ENCODE measurements at places on chromosomes 11 and 22.

DNA sequence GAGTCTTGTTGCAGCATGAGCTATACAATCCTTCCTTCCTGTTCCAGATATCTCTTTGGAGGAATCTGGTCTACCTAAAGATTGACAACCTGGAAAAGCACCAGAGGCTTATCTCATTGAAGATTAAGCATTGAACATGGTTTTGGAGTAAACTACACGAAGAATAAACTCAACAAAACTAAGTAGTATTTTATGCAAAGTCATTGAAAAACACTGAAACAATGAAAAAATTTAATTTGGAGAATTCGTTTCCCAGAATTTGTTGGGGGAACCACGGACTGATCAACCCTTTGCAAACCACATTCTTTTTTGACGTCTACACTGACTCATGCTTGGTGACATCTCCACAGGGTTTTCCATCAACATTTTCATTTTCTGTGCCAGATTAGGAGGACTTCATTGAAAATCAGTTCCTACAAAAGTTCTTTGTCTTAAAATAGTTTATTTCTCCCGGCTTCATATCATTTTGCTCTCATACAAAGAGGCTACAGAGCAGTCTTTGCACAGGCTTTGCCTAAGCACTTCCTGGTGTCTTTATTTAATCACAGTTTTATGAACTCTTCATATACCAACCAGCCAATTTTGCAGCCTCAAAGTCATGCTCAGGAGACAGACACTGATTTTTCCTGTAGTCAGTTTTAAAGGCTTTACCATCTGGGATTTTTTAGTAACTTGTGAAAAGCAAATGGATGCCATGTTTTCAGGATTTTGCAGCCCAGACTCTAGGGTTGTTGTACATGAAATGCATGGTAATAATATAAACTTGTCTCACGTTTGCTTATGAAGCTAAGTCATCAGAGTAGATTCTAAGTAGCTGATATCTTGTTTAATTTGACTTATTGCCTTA lies 186.3 kb downstream of the C11orf91 start:
- no peak for DNase-seq

GRCh38 chr11:368414-369335 lies 624 bp upstream of the B4GALNT4 start:
- no peak for DNase-seq

- no peak for DNase-seq
These were observed 142.9 kb downstream of the NCAM1 start for GRCh38 chr11:113103932-113104690.

DNA sequence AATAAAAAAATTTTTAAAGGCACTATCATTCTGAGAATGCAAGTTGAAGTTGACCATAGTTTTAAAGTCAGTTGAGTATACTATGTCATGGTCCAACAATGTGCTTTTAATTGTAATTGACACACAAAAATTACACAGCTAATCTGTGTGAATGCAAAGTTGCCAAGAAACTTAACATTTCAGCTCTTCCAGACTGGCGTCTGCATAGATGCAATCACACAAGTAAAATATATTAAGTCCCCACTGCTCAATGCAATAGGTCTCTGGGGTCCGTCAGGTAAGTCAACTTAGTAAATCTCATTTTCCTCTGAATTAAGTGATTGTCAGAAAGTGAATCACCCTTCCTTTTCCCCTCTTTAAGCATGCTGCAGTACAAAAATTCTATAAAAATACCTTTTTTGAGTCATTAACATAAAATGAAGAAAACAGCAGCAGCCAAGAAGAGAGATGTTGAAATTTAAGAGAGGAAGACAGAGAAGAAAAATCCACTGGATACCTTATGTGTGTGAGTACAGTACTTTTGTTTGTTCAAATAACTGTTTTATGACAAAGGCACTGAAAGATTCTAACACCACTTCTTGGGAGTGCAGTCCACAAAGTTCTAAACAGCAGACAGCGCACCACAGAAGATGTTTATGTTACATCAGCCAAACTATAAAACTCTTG lies 5.1 kb downstream of the FZD4 start:
- DNase-seq: no peak

- no peak for DNase-seq
These were observed 87.0 kb upstream of the CLNS1A start for GRCh38 chr11:77724636-77725035.

DNA sequence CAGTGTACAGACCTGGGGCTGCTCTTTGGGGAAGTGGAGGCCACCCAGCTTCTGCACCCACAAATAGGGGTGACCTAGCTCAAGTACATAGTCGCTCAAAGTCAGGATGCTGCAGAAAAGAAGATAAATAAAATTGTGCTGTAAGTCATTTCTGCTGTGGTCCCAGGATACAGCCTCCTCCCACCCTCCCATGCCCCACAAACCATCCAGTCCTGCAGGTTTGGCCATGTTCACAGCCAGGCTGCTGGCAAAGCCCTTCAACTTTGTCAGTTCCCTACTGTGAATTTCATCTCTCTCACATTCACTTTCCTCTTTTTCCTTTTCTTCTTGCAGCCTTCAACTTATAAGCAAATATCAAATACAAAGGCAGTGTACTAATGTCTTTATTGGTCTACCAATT lies 33.6 kb downstream of the THOC5 start:
- no peak for DNase-seq

DNA sequence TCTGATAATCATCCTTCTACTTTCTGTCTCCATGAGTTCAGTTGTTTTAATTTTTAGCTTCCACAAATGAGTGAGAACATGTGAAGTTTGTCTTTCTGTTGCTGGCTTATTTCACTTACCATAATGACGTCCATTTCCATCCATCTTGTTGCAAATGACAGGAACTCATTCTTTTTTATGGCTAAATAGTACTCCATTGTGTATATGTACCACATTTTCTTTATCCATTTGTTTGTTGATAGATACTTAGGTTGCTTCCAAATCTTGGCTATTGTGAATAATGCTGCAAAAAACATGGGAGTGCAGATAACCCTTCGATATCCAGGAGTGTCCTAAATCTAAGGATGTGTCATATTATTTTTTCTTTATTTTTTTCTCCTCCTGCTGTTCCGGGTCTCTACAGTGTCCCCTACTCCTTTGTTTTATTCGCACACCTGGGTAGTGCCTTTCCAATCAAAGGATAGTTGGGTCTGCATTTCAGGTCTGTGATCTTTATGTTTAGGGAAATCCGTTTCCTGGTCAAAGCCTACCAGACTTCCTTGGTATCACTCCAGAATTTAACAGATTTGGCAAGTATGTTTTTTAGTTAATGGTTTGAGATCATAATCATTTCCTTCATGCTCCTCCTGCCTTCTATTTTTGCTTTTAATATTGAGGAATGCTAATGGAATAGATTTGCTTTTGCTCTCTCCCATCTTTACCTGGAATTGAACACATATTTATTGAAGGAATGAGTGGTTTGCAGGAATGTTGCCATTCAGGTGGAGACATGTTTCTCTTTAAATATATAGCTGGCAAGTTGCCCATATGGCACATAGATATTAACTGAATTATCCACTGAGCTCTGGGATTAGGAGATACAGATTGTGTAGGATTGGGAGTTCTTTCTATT lies 53.7 kb downstream of the ARHGEF12 start:
- DNase-seq: no peak

- DNase-seq: no peak
These were observed 27.4 kb downstream of the FAT3 start for GRCh38 chr11:92251980-92252379.

- no peak for DNase-seq
These were observed 2089.0 kb upstream of the RAG2 start for GRCh38 chr11:38687008-38687407.

- DNase-seq: no peak
These were observed 292.8 kb downstream of the NXPE2 start for GRCh38 chr11:114970927-114971645.

DNA sequence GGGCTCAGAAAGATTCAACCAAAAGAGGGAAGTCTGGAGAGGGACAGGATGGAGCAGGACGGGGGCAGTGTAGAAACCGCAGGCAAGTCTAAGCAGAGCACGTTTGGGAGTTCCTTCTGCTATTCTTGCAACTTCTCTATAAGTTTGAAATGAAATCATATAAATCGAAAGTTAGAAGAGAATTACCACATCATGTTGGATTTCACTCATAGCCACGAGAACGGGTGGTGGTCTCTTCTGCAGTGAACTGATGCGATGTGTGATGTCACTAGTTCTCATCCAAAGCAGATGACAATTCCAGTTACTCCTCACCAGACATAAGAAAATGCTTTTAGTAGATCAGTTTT lies 36.0 kb downstream of the KCNQ1 start:
- no peak for DNase-seq

GRCh38 chr11:116598036-116598435 lies 174.8 kb downstream of the BUD13 start:
- DNase-seq: no peak

- no peak for DNase-seq
These were observed 757 bp downstream of the SPI1 start for GRCh38 chr11:47377571-47378009.

DNA sequence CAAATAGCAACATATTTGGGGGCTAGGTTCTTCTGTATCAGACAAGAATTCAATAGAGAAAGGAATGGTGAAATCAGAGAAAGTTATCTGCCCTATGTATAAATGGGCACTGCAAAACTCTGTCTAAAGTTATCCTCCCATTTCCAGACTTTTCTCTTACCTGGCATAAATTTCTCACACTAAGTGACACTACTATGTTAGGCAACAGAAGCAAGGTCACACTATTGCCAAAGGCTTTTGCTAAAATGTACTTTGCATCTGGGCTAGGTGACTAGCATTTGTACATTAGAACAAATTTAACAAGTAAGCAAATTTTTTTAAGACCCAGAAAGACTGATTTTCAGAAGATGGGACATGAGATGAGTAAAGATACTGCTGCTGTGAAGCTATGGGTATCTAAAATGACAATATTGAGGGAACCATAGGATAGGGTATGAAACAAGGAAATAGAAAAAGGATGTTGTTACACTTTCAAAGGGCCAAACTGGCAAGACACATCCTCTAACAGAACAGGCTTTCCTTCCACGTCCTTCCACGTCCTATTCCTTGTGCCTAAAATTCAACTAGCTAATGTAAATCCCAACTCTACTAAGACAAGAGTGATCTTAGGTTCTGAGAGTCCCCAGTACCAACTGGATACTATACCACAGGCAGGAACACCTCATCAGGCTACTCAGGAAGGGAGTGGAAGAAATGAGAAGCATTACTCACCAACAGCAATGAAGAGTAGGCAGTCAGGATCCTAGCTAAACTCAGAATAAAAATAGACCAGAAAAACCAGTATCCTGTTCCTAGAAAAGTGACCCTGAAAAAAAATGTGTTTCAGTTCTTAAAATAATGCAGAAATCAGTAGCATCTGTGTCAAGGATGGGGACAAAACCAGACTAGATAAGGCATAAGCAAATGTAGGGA lies 22.6 kb downstream of the GDPD4 start:
- DNase-seq: no peak

- no peak for DNase-seq
These were observed 420.9 kb downstream of the TENM4 start for GRCh38 chr11:79019975-79020374.

GRCh38 chr11:75508051-75508561 lies 17.6 kb downstream of the GDPD5 start:
- no peak for DNase-seq

DNA sequence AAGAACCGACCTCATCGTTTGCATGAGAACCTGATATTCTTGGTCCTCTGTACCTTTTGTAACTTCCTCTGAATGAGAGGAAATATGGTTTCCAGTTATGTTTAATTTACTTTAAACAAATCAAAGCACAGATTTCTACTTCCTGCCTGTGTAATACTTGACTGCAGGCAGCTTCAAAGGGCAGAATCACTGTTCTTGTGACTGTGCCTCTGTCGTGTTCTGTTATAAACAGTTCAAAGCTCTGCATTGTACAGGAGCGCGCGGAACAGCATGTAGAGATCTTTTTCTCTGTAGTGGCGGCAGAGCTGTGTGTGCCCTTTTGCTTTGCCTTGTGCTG lies 73.2 kb upstream of the CLDN5 start:
- DNase-seq: no peak

- no peak for DNase-seq
These were observed 48.0 kb downstream of the IGF2 start for GRCh38 chr11:2091112-2091746.

- no peak for DNase-seq
These were observed 269.2 kb upstream of the SYN3 start for GRCh38 chr22:33327348-33327860.

- no peak for DNase-seq
These were observed 7.3 kb upstream of the SPINDOC start for GRCh38 chr11:63805844-63806415.

- DNase-seq: no peak
These were observed 120.5 kb downstream of the CACNA1I start for GRCh38 chr22:39690881-39691605.

- no peak for DNase-seq
These were observed 20.1 kb upstream of the CARS1 start for GRCh38 chr11:3077189-3077836.

GRCh38 chr11:36024716-36025115 lies 80.9 kb downstream of the LDLRAD3 start:
- no peak for DNase-seq

DNA sequence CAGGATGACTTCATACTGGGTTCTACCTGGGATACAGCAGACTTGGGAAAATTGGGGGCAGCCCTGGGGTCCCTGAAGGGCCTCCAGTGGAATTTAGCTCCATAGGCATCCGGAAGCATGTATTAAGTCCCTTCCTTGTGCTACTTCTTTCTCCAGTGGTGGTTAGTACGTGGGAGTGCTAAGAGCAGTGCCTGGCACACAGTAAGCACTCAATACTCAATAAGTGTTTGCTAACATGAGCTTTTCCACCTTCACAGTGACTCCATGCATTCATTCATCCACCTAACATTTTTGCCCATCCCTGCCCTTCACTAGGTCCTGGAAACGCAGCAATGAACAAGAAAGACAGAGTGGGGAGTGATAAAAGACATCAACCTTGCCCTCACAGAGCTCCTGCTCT lies 120.5 kb downstream of the MN1 start:
- no peak for DNase-seq

DNA sequence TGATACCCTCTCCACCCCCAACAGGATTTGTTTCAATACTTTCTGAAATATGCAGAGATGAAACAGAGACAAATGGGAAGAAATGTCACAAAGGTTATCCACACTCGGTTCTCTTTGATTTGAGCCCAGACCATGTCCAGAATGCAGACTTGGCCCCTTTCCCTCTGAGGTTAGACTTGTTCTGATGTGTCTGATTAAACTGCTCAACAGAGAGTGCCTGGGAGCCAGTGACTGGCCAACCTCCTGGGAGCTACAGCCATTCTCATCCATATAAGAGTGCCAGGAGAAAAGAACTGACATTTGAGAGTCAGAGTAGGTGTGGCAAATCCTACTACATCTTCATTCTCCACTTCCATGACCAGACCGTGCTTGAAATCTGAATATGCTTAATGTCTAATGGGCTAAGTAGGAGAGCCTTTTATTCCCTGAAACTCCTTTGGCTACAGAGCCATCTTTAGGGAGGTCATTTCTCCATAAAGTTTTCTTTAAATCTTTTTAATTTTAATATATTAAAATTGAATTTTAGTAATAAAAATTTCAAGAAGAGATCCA lies 201.4 kb downstream of the BLID start:
- DNase-seq: no peak

DNA sequence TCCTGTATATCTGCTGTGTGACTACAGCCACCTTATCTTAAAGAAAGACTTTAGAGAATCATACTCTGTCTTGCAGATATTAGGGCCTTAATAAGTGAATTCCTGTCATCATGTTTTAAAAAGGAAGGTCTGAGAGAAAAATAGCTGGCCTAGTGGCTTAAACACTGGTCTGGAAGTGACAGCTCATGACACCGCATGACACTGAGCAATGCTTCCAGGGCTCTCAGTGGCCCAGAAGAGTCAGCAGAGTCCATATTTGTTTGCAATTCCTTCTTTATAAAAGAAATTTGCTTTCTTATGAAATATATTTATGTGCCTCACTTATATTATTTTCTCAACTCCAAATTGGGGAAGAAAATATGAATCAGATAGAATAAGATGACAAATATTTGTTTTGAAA lies 33.0 kb downstream of the MMP20 start:
- no peak for DNase-seq

Data from GM19239 (cell line).